ENCODE measurements at places on chromosomes 1 and 21. TPM values are rescaled to one million over a fixed set of nuclear protein-coding genes. Genes with fewer than 3 reads are reported as not detected.

Gene SDHB
- total RNA-seq, result 55.1 TPM

Gene S100A1
- 0.69 TPM for total RNA-seq

GRCh38 chr1:164755690-164756089 lies 196.7 kb downstream of the PBX1 start:
- H3K4me3 ChIP-seq, result no peak overlapping the region
- no peaks in the 10 kb centered on the region for H3K27me3 ChIP-seq
- peaks cover 5% of the 10 kb centered on the region for H3K4me1 ChIP-seq
- no peak overlapping the region for H3K27ac ChIP-seq

DNA sequence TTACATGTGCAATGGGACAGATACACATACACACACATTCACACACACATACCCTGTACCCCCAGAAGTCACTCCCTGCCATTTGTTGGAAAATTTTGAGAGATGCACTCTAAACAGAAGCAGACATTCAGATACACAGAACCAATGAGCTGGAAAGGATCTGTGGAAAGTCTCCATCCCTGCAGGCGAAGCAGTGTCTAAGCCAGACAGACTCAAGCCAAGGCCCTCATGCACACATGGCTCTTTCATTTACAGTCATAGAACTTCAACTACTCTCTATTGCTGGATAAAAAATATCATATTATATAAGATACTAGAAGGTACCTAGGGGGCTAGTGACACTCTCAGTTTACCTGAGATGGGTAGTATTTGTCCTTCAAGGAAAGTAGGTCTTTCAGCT lies 7.3 kb upstream of the SEC16B start:
- H3K27me3 ChIP-seq, result no peaks in the 10 kb centered on the region
- no peak overlapping the region for H3K27ac ChIP-seq
- H3K36me3 ChIP-seq, result peaks cover 1% of the 10 kb centered on the region
- no peak overlapping the region for H3K4me3 ChIP-seq

- no peaks in the 10 kb centered on the region for H3K36me3 ChIP-seq
- H3K4me1 ChIP-seq, result peaks cover 1% of the 10 kb centered on the region
- DNase-seq, result no peak
- H3K27me3 ChIP-seq, result no peaks in the 10 kb centered on the region
- H3K4me3 ChIP-seq, result no peak overlapping the region
Measured at GRCh38 chr21:27580276-27580675, 613.4 kb upstream of the ADAMTS5 start.

DNA sequence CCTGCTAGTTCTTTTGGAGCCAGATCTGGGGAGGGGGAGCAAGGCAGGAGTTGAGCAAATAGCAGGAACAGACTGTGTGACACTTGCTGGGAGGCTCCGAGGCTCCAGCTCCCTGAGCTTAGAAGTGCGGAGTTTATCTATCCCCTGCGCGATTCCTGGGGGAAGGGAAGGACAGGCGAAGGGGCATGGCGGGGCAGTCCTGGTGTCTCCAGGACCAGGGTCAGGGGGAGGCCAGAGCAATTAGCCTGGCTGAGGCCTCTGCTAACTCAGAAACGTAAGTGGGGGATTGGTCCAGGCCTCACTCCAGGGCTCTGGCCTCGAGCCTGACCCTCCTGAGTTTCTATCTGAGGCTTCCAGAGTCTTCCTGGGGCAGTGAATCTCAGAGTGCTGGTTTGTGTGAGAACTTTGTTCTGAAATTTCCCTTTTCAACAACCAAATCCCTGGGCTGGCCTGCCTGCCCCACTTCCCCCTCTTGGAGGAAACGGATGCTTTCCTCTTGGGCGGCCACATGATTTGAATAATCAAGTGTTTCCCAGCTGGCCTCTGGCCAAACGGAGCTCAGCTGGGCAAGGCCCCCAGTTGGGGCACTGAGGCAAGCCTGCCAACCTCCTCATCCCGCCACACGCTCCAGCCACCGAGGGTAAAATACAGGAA lies 15.6 kb downstream of the ALPL start:
- peak; percentile 60 for DNase-seq
- H3K27ac ChIP-seq, result no peak overlapping the region
- no peak overlapping the region for H3K4me3 ChIP-seq
- H3K27me3 ChIP-seq, result no peaks in the 10 kb centered on the region
- H3K4me1 ChIP-seq, result no peaks in the 10 kb centered on the region

DNA sequence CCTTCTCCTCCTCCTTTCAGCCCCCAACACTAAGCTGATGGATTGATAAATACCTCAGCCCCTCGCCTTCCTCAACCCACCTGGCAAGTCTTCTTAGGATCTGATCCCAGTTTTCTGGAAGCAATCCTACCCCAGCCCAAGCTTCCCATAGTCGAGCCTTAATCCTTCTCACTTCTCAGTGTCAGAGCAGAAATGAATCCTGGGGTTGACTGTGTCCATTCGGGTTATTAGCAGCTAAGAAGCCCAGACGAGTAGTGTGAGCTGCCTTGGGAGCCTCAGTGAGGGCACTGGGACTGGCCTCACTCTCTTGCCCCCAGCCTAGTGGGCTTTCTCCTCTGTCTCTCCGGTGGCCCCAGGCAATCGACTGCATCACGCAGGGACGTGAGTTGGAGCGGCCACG lies 12.4 kb upstream of the PEAR1 start:
- no peaks in the 10 kb centered on the region for H3K36me3 ChIP-seq
- H3K4me1 ChIP-seq, result no peaks in the 10 kb centered on the region
- no peak overlapping the region for H3K27ac ChIP-seq
- H3K4me3 ChIP-seq, result no peak overlapping the region
- no peaks in the 10 kb centered on the region for H3K27me3 ChIP-seq

- no peak overlapping the region for H3K27ac ChIP-seq
- H3K36me3 ChIP-seq, result peaks cover 2% of the 10 kb centered on the region
- no peaks in the 10 kb centered on the region for H3K27me3 ChIP-seq
- peaks cover 1% of the 10 kb centered on the region for H3K4me1 ChIP-seq
Measured at GRCh38 chr1:108955881-108956280, 7.4 kb downstream of the CLCC1 start.

Gene S100A9
- 131 TPM for total RNA-seq

GRCh38 chr1:215458562-215458961 lies 108.5 kb upstream of the KCTD3 start:
- DNase-seq, result no peak
- no peaks in the 10 kb centered on the region for H3K27me3 ChIP-seq
- H3K36me3 ChIP-seq, result no peaks in the 10 kb centered on the region

Gene HAO2
- not detected for total RNA-seq

GRCh38 chr1:204818998-204819397 lies 51.7 kb upstream of the NFASC start:
- peak overlapping the region; percentile 91 for H3K27ac ChIP-seq
- no peaks in the 10 kb centered on the region for H3K36me3 ChIP-seq
- DNase-seq, result no peak
- H3K27me3 ChIP-seq, result no peaks in the 10 kb centered on the region

- H3K4me3 ChIP-seq, result no peak overlapping the region
- H3K36me3 ChIP-seq, result no peaks in the 10 kb centered on the region
- no peak for DNase-seq
- no peaks in the 10 kb centered on the region for H3K4me1 ChIP-seq
- no peak overlapping the region for H3K27ac ChIP-seq
Measured at GRCh38 chr1:53733975-53734649, 4.9 kb downstream of the GLIS1 start.

- no peaks in the 10 kb centered on the region for H3K4me1 ChIP-seq
- H3K36me3 ChIP-seq, result no peaks in the 10 kb centered on the region
- no peak overlapping the region for H3K27ac ChIP-seq
- H3K27me3 ChIP-seq, result no peaks in the 10 kb centered on the region
- H3K4me3 ChIP-seq, result no peak overlapping the region
Measured at GRCh38 chr1:221576268-221576667, 165.6 kb downstream of the DUSP10 start.

Gene ADAM30
- not detected for total RNA-seq

Gene AADACL3
- not detected for total RNA-seq

Gene LMOD1
- 469 TPM for total RNA-seq

Gene RPTN
- not detected for total RNA-seq

GRCh38 chr1:20152599-20152930 lies 13.4 kb downstream of the PLA2G2F start:
- no peak for DNase-seq
- H3K4me1 ChIP-seq, result no peaks in the 10 kb centered on the region
- H3K36me3 ChIP-seq, result no peaks in the 10 kb centered on the region
- no peak overlapping the region for H3K27ac ChIP-seq
- no peaks in the 10 kb centered on the region for H3K27me3 ChIP-seq
- H3K4me3 ChIP-seq, result no peak overlapping the region

Gene IRF6
- 3.8 TPM for total RNA-seq

Gene ANKRD35
- 7.2 TPM for total RNA-seq

- no peak overlapping the region for H3K4me3 ChIP-seq
- DNase-seq, result no peak
- H3K36me3 ChIP-seq, result no peaks in the 10 kb centered on the region
- no peaks in the 10 kb centered on the region for H3K4me1 ChIP-seq
- no peak overlapping the region for H3K27ac ChIP-seq
Measured at GRCh38 chr1:119410961-119411360, 4.0 kb upstream of the HSD3B2 start.

Gene COG2
- total RNA-seq, result 23.1 TPM

GRCh38 chr1:171742577-171742922 lies 685 bp upstream of the VAMP4 start:
- peak overlapping the region; percentile 94 for H3K27ac ChIP-seq
- H3K27me3 ChIP-seq, result no peaks in the 10 kb centered on the region
- peak; percentile 81 for DNase-seq
- H3K4me1 ChIP-seq, result no peaks in the 10 kb centered on the region
- H3K36me3 ChIP-seq, result no peaks in the 10 kb centered on the region

- DNase-seq, result no peak
- H3K27ac ChIP-seq, result no peak within 1 kb of the TSS
- no peaks in the 10 kb centered on the region for H3K27me3 ChIP-seq
- no peaks in the 10 kb centered on the region for H3K4me1 ChIP-seq
- H3K36me3 ChIP-seq, result no peaks in the 10 kb centered on the region
- H3K4me3 ChIP-seq, result no peak within 1 kb of the TSS
Measured at GRCh38 chr1:229434005-229434640, at the start of gene ACTA1. Gene ACTA1, minus strand, starts transcription at chr1:229434094. Its CDS starts 979 bp downstream, at chr1:229433115.

Gene UBE2U
- total RNA-seq, result not detected

Gene COL11A1
- total RNA-seq, result 0.29 TPM

DNA sequence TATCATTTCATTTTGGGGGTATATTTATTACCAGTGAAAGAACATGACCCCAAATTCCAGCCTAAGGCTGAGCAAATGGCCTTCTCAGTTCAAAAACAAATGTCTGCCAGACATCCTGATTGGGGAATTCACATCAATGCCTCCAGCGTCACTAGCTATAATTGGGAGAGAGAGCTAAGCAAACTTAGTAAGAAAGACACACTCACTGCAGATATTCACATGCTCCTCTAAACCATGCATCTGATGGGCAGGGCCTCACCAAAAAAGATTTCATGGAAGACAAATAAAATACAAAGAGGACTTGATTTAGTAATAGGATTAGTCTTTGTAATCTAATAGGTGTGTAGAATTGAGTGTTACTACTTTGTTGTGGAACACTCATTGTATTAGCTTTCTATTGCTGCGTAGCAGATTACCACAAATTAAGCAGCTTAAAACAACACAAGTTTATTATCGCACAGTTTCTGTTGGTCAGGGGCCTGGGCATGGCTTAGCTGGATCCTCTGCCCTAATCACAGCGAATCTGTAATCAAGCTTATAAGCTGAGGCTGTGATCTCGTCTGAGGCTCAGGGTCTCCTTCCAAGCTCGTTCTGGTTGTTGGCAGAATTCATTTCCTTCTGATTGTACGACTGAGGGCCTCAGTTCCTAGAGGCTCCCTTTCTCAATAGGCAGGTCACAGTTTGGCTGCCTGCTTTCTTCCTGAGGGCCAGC lies 243.0 kb downstream of the PBX1 start:
- no peak for DNase-seq
- H3K4me3 ChIP-seq, result no peak overlapping the region
- peak overlapping the region; percentile 77 for H3K27ac ChIP-seq
- peaks cover 4% of the 10 kb centered on the region for H3K4me1 ChIP-seq

DNA sequence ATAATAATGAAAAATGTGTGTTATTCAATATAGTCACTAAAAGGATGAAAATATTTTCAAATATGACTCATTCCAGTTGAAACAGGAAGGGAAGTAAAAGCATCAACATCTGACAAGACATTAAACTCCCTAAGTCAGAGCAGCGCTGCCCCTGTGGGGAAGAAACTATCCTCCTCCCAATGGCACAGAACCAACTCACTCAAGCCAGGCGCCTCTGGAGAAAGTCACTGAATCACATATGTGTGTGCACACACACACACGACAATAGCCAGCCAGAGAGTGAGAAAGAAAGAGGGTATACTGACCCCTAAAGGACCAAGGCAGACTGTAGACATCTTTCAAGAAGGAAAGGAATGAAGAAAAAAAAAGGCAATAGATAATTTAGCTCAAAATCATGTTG lies 126.9 kb downstream of the SETD4 start:
- H3K4me1 ChIP-seq, result no peaks in the 10 kb centered on the region
- no peak overlapping the region for H3K27ac ChIP-seq
- DNase-seq, result peak; percentile 87
- no peak overlapping the region for H3K4me3 ChIP-seq
- no peaks in the 10 kb centered on the region for H3K36me3 ChIP-seq
